ENCODE measurements at places on chromosomes 1 and 21. TPM values are rescaled to one million over a fixed set of nuclear protein-coding genes. Genes with fewer than 3 reads are reported as not detected.

- no peak overlapping the region for H3K4me3 ChIP-seq
- DNase-seq, result no peak
- H3K36me3 ChIP-seq, result no peaks in the 10 kb centered on the region
Measured at GRCh38 chr1:226195144-226195543, 8.6 kb upstream of the ACBD3 start.

DNA sequence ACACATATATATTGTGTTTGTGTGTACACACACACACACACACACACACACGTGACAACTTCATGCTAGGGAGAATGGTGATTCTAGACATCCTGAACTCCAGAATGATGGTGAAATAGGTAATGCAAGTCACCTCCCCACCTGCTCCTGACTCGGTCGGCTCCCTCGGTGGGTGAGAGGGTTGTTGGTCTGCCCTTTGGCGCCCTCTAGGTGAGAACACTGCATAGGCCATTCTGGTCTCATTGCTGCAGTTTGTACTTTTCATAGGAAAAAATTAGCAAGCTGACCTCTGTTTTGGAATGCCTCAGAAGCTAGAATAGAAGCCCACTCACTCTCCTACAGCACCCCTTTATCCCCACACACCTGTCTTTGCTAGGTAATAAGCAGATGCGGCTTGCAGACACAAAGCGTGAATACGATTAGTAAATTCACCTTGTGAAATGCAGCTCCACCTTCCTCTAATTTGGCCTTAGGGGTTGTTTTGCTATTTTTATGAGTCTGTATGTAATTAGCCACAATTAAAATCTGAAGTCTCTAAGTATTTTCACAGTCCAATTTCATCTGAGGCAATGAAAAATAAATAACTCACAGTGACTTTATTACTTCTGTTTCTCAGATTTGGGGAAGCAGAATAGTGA lies 130.0 kb upstream of the KCNJ15 start:
- H3K36me3 ChIP-seq, result no peaks in the 10 kb centered on the region
- no peak overlapping the region for H3K4me3 ChIP-seq
- DNase-seq, result no peak
- no peaks in the 10 kb centered on the region for H3K4me1 ChIP-seq
- no peaks in the 10 kb centered on the region for H3K27me3 ChIP-seq

- no peak overlapping the region for H3K27ac ChIP-seq
- H3K4me3 ChIP-seq, result no peak overlapping the region
- DNase-seq, result no peak
- H3K27me3 ChIP-seq, result no peaks in the 10 kb centered on the region
Measured at GRCh38 chr1:169681140-169681539, 30.3 kb downstream of the SELL start.

DNA sequence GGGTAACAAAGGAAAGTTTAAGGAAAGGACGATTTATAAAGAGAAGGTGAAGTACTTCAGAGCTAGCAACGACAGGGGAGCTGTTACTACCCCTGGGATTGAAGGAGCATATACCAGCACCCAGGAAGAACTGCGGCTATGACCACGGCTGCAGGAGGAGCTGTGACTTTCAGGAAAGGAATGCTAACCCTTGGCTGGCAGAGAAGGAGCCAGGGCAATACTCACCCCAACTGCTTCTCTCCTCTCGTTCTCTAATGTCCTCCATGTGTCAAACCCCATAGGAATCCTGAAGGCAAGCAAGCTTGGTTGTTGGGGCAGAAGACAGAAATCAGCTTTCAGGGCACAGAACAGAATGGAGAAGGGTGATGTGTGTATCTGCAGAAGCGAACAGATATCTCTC lies 120.5 kb downstream of the TMEM53 start:
- H3K27me3 ChIP-seq, result no peaks in the 10 kb centered on the region
- no peaks in the 10 kb centered on the region for H3K36me3 ChIP-seq
- H3K4me3 ChIP-seq, result no peak overlapping the region
- DNase-seq, result no peak

DNA sequence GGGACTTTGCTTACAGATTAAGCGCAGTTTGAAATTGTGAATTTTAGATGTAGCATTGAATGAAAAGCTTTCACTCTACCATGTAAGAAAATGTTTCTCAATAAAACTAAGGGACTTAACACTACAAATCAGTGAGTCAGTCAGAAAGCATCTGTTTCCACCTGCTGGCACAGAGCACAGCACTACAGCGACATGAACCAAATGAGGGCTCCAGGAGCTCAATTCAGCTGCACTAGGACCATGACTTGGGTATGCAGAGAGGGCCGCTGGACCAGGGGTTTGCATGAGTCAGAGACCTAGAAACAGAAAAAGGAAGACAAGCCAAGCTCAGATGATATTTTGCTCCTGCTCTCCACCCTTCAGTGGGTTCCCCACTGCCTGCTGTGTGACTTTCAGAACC lies 5.2 kb downstream of the SUSD4 start:
- DNase-seq, result no peak
- no peaks in the 10 kb centered on the region for H3K4me1 ChIP-seq
- no peak overlapping the region for H3K27ac ChIP-seq
- no peaks in the 10 kb centered on the region for H3K27me3 ChIP-seq
- H3K36me3 ChIP-seq, result no peaks in the 10 kb centered on the region
- H3K4me3 ChIP-seq, result no peak overlapping the region

DNA sequence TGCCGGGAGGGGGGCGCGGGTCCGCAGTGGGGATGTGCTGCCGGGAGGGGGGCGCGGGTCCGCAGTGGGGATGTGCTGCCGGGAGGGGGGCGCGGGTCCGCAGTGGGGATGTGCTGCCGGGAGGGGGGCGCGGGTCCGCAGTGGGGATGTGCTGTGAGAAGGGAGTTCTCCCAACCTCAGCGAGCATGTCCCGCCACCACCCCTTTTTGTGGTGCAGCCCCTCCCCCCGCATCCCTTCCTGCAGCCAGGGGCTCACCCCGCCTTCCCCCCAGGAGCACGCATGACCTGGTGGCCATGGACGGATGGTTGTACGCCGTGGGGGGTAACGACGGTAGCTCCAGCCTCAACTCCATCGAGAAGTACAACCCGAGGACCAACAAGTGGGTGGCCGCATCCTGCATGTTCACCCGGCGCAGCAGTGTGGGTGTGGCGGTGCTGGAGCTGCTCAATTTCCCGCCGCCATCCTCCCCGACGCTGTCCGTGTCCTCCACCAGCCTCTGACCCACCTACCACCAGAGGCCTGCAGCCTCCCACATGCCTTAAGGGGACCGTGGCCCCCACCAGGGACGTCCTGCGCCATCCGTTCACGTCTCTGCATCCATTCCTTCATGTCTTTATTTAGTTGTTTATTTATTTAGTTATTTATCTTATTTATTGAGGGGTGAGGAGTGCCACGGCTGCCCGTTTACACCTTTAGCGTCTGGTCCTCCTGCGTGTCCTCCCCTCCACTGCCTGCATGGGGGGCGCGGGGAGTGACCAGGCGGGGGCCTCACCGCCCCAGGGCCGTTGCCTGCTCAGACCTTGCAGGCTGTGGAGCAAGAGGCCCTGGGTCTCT lies 1.4 kb upstream of the PLEKHN1 start:
- no peak for DNase-seq
- H3K4me1 ChIP-seq, result no peaks in the 10 kb centered on the region
- no peaks in the 10 kb centered on the region for H3K36me3 ChIP-seq
- no peak overlapping the region for H3K4me3 ChIP-seq

DNA sequence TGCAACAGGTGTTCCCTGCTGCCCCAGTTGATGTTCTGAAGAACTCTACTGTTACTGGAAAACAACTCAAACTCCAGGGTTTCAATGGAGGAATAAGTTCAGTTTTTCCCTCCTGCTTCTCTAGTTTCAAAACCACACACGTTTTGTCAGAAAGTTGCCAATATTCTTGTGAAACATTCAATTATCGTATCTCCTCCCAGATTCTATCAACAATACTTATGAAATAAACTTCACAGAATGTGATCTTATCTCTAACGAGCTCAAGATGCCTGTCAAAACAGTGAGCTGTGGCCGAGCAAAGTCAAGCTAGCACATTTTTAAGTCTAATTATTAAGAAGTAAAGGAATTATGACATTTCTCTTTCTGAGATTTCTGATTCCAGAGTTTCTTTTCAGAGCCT lies 4.7 kb downstream of the OR2B11 start:
- no peak for DNase-seq
- no peaks in the 10 kb centered on the region for H3K36me3 ChIP-seq
- no peaks in the 10 kb centered on the region for H3K4me1 ChIP-seq
- no peaks in the 10 kb centered on the region for H3K27me3 ChIP-seq
- H3K27ac ChIP-seq, result no peak overlapping the region

GRCh38 chr1:22691031-22691753 lies 19.4 kb upstream of the EPHB2 start:
- DNase-seq, result no peak
- H3K4me3 ChIP-seq, result no peak overlapping the region
- H3K4me1 ChIP-seq, result no peaks in the 10 kb centered on the region
- no peaks in the 10 kb centered on the region for H3K36me3 ChIP-seq

DNA sequence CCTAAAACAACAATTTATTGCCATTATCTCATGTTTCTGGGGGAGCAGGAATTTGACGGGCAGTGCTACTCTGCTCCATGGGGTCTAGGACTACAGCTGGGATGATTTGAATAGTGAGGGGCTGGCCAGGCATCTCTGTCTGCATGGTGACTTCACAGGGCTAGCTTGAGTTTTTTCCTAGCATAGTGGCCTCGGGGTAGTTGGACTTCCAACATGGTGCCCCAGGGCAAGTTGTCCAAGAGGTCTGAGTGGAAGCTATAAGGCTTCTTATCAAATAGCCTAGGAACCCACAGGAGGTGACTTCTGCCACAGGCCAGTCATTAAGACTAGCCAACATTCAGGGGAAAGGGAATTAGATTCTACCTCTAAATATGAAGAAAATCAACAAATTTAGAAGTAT lies 92.0 kb upstream of the WLS start:
- no peak for DNase-seq

- no peak overlapping the region for H3K4me3 ChIP-seq
- DNase-seq, result no peak
Measured at GRCh38 chr1:72097851-72098570, 184.3 kb downstream of the NEGR1 start.

DNA sequence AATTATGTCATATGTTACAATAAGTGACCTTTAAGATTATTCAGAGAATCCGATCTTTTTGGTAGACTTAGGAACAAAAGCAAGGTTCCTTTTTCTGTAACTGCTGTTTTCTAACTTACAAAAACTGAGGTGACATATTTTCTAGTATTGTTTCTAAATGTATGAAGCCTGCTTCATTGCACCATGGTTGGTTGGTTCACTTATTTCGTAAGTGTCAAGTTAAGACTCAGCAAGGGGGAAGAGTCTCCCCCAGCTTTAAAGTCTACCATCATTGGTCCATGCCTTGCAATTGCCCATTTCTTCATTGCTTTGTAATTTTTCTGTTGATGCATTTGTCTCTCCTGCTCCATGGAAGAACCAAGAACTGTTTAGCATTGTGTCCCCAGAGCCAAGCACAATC lies 136.9 kb downstream of the DISC1 start:
- H3K36me3 ChIP-seq, result no peaks in the 10 kb centered on the region
- H3K4me1 ChIP-seq, result peaks cover 1% of the 10 kb centered on the region
- no peak overlapping the region for H3K27ac ChIP-seq
- no peaks in the 10 kb centered on the region for H3K27me3 ChIP-seq
- no peak for DNase-seq

DNA sequence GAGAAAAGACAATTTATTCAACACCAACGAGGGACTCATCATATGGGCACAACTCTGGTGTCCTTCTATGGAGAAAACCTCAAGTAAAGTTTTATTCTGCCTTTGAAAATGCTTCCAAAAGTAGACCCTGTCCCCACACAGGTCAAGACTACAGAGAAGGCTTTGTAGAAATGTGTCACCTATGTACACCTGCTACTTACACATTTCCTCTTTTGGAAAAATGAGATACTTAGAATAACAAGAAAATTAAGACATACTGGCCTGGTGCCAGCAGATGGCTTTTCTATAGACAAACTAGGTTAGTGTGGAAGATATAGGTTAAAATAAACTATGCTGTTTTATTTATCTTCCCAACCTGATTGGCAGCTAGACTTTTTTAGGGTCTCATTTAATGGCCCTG lies 13.6 kb downstream of the POGK start:
- H3K27me3 ChIP-seq, result no peaks in the 10 kb centered on the region
- H3K36me3 ChIP-seq, result no peaks in the 10 kb centered on the region
- no peak for DNase-seq

DNA sequence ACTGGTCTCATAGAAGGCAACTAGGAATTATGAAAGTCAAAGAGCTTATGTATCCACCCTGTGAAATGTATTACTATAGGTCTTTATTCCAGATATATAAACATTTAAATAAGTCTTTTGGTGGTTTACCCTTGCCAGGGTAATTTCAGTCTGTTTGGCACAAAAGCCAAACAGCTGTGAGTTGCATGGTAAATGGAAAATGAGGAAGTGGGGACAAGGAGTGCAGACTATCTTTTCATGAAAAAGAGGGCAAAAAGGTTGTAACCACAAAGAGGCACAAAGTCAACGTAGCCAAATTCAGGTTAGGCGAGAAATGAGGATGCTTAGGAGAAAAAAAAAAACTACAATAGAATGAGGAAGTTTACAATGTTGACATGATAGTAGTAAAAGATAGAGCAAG lies 492.3 kb upstream of the PRMT6 start:
- H3K4me1 ChIP-seq, result no peaks in the 10 kb centered on the region
- DNase-seq, result no peak
- H3K36me3 ChIP-seq, result no peaks in the 10 kb centered on the region
- no peaks in the 10 kb centered on the region for H3K27me3 ChIP-seq
- no peak overlapping the region for H3K27ac ChIP-seq

- H3K36me3 ChIP-seq, result no peaks in the 10 kb centered on the region
- no peak overlapping the region for H3K27ac ChIP-seq
- H3K27me3 ChIP-seq, result no peaks in the 10 kb centered on the region
- H3K4me1 ChIP-seq, result no peaks in the 10 kb centered on the region
- H3K4me3 ChIP-seq, result no peak overlapping the region
- DNase-seq, result no peak
Measured at GRCh38 chr1:87786861-87787545, 458.3 kb downstream of the LMO4 start.

DNA sequence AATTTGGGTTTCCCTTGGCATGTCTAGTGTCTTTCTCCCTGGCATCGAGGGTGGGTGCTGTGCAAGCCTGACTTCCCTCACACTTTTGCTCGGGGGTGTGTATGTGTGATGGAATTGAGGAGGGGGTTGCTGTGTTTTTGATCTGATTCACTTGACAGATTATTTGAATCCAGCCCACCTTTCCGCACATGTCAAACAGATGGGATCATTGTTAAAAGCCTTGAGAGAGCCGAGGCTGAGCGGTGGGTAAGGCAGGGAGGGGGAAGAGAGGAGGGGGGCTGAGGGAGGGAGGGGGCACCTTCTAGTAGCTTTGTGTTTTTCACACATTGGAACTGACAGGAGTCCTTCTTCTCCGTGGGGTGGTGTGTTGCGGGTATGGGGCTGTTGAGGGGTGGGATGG lies 90.0 kb downstream of the PAPPA2 start:
- H3K27ac ChIP-seq, result no peak overlapping the region
- no peaks in the 10 kb centered on the region for H3K27me3 ChIP-seq
- no peaks in the 10 kb centered on the region for H3K36me3 ChIP-seq
- DNase-seq, result no peak

Gene GPR52
- polyA plus RNA-seq, result 0.08 TPM

Gene NBPF8
- 10.0 TPM for polyA plus RNA-seq

Gene LRRC53
- polyA plus RNA-seq, result not detected

Gene KIF26B
- 0.37 TPM for polyA plus RNA-seq

Gene RGS8
- polyA plus RNA-seq, result 0.38 TPM

Gene DDAH1
- polyA plus RNA-seq, result 27.6 TPM

Gene USH2A
- polyA plus RNA-seq, result not detected

Gene DIRAS3
- polyA plus RNA-seq, result 58.3 TPM

Gene TGFB2
- 3.8 TPM for polyA plus RNA-seq

Gene GBP6
- 0.50 TPM for polyA plus RNA-seq
